ENCODE measurements at places on chromosomes 2 and 18. TPM values are rescaled to one million over a fixed set of nuclear protein-coding genes. Genes with fewer than 3 reads are reported as not detected.

- DNase-seq: no peak
These were observed 145.7 kb downstream of the NUP35 start for GRCh38 chr2:183269956-183270355.

- DNase-seq: no peak
These were observed 42.7 kb downstream of the RAB31 start for GRCh38 chr18:9750606-9751304.

- DNase-seq: peak; percentile 92
These were observed 1.5 kb upstream of the GPR148 start for GRCh38 chr2:130727286-130727924.

The CROCC2 gene
- not detected for total RNA-seq

GRCh38 chr2:229835596-229836283 lies 86.1 kb downstream of the TRIP12 start:
- no peak for DNase-seq

Measured in activated CD8-positive, alpha-beta T cell treated with anti-CD3 and anti-CD28 coated beads, Interleukin-2, amount 10 ng/mL, durations not matched to agents 7 days and 5 days (primary cell).